SJCRH30 (cell line): ENCODE measurements at places on chromosomes 3 and 15. TPM values are rescaled to one million over a fixed set of nuclear protein-coding genes. Genes with fewer than 3 reads are reported as not detected.

- H3K27me3 ChIP-seq, result no peaks in the 10 kb centered on the region
- no peak for DNase-seq
- H3K27ac ChIP-seq, result no peak overlapping the region
Observed at GRCh38 chr3:179156775-179157174, 8.6 kb downstream of the PIK3CA start.

ERICH6 gene
- not detected in 2 replicates for total RNA-seq

- DNase-seq, result no peak
- no peak overlapping the region for H3K4me3 ChIP-seq
- H3K27me3 ChIP-seq, result no peaks in the 10 kb centered on the region
- H3K36me3 ChIP-seq, result no peaks in the 10 kb centered on the region
- no peaks in the 10 kb centered on the region for H3K4me1 ChIP-seq
- H3K27ac ChIP-seq, result no peak overlapping the region
Observed at GRCh38 chr3:50815844-50816243, 141.1 kb downstream of the DOCK3 start.

- H3K27me3 ChIP-seq, result no peaks in the 10 kb centered on the region
- no peaks in the 10 kb centered on the region for H3K36me3 ChIP-seq
- no peak for DNase-seq
- no peaks in the 10 kb centered on the region for H3K4me1 ChIP-seq
- no peak overlapping the region for H3K4me3 ChIP-seq
- no peak overlapping the region for H3K27ac ChIP-seq
Observed at GRCh38 chr3:135165260-135165659, 370.2 kb downstream of the EPHB1 start.

BTLA gene
- total RNA-seq, result not detected in 2 replicates

ZBTB20 gene
- 5.3 and 7.7 TPM in 2 replicates for total RNA-seq

DNA sequence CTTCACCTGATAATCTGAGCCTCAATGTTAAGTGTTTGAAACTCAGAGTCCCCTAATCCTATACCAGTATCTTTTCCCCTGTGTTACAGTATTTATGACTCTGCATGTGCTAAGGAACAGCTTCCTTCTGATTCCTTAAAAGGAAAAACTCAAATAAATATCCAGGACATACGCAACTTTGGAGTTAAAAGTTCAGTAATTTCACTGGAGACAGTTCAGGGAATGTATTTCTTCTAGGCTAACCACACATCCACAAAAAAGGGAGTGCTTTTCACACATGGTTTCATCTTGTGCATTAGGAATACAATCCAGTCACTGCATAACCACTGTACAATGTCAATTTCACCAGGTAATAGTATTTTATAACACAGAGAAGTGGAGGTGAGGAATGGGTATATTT lies 31.0 kb downstream of the PGBD4 start:
- no peak overlapping the region for H3K4me3 ChIP-seq
- no peaks in the 10 kb centered on the region for H3K4me1 ChIP-seq
- no peak for DNase-seq
- no peaks in the 10 kb centered on the region for H3K36me3 ChIP-seq
- no peak overlapping the region for H3K27ac ChIP-seq

DNA sequence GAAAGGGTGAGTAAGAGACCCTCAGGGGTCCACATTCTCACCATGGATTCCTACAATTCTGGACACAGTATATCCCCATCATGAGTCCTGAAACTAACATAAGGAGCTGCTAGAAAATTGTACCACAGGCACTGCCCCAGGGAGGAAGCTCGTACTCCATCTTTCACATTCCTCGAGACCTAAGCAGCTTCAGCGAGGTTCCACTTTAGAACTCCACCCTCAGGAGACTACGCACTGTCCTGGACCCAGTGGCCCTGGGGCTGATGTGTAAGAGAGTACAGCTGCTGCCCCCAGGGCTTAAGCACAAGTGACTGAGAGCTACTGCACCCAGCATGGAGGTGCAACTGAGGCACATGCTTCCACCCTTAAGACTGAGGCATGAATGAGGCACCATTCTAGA lies 352.5 kb downstream of the ZNF385D start:
- no peak overlapping the region for H3K4me3 ChIP-seq
- peaks cover 5% of the 10 kb centered on the region; the same call in 1 of the 2 replicates for H3K27me3 ChIP-seq
- H3K36me3 ChIP-seq, result no peaks in the 10 kb centered on the region
- no peak overlapping the region for H3K27ac ChIP-seq
- DNase-seq, result no peak
- no peaks in the 10 kb centered on the region for H3K4me1 ChIP-seq

DNA sequence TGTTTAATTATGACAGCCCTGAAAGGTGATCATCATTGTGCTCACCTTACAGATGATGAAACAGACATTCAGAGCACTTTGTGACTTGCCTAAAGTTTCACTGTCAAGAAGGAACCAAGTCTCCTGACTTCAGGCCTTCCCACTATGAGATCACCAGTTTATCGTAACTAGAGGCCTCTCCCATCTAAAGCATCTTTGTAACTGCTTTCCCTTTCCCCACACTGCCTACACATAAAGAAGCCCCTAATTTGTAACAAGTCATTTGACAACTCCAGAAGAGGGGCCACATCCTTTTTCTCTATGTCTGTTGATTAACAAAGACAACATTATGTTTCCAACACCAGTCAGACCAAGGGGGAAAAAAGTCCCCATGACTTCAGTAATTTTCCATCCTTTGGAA lies 1.1 kb downstream of the KLHL6 start:
- no peaks in the 10 kb centered on the region for H3K36me3 ChIP-seq
- no peaks in the 10 kb centered on the region for H3K4me1 ChIP-seq
- no peak overlapping the region for H3K27ac ChIP-seq
- H3K27me3 ChIP-seq, result no peaks in the 10 kb centered on the region
- DNase-seq, result no peak

DNA sequence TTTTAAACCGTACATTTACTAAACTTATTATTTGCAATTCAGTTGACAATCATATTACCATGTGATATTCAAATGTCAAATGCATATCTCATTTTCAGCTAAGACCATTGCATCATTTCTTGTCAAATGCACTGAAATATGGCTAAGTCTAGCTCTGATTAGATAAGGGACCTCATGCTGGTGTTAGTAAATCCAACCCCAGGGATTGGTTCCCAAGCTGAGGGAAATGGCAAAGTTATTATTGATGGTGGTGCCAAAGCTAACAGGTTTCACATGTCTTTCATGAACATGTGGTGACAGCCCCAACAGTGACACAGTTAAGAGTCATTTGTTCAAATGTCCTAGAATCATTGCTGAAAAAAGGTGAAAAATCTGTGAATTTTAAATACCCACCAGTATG lies 641.1 kb downstream of the MECOM start:
- H3K27ac ChIP-seq, result no peak overlapping the region
- no peak for DNase-seq
- no peaks in the 10 kb centered on the region for H3K4me1 ChIP-seq
- H3K36me3 ChIP-seq, result no peaks in the 10 kb centered on the region

- H3K4me1 ChIP-seq, result peaks cover 28% of the 10 kb centered on the region
- H3K27me3 ChIP-seq, result no peaks in the 10 kb centered on the region
- H3K27ac ChIP-seq, result no peak overlapping the region
- H3K36me3 ChIP-seq, result no peaks in the 10 kb centered on the region
- no peak overlapping the region for H3K4me3 ChIP-seq
Observed at GRCh38 chr15:39251413-39252133, 329.3 kb upstream of the THBS1 start.

DNA sequence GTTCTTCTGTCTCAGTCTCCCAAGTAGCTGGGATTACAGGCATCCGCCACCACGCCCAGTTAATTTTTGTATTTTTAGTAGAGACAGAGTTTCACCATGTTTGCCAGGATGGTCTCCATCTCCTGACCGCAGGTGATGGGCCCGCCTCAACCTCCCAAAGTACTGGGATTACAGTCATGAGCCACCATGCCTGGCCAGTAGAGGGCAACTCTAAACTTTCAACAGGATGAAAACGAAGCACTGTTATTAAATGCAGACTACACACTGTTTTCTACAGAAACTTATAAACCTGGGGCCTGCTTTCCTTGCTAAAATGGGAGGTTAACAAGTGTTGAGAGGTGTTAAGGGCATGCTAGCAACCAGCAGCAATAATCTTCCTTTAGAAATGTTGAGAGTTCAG lies 7.6 kb downstream of the ARPC4 start:
- peaks cover 66% of the 10 kb centered on the region for H3K36me3 ChIP-seq
- H3K27ac ChIP-seq, result no peak overlapping the region
- H3K4me3 ChIP-seq, result no peak overlapping the region
- no peaks in the 10 kb centered on the region for H3K4me1 ChIP-seq
- DNase-seq, result no peak
- no peaks in the 10 kb centered on the region for H3K27me3 ChIP-seq

CRYGS gene
- 0.56 and 0.87 TPM in 2 replicates for total RNA-seq

DNA sequence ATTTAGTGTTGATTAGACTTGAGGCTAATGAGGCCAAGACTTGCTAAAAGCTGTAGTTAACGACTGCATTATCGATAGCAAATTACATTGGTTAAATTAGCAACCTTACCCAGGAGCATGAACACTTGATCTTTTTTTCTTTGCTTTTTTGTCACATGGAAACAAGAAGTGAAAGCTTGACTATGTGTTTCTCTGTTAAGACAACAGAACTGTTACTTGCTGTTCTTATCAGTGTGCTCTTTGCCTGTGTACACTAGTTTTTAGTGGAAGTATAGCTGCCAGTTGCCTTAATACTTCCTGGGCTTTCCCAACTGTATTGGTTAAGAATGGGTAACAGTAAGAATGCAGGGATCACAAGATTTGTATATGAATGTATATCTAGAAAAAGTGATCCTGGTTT lies 625.5 kb downstream of the NAALADL2 start:
- no peaks in the 10 kb centered on the region for H3K4me1 ChIP-seq
- DNase-seq, result no peak
- no peaks in the 10 kb centered on the region for H3K27me3 ChIP-seq

- no peak for DNase-seq
- no peaks in the 10 kb centered on the region for H3K27me3 ChIP-seq
- H3K27ac ChIP-seq, result no peak overlapping the region
- no peak overlapping the region for H3K4me3 ChIP-seq
Observed at GRCh38 chr3:25385807-25386460, 42.1 kb upstream of the RARB start.

SLC6A1 gene
- total RNA-seq, result not detected in 2 replicates

- H3K36me3 ChIP-seq, result no peaks in the 10 kb centered on the region
- no peak overlapping the region for H3K4me3 ChIP-seq
- no peak for DNase-seq
- H3K27me3 ChIP-seq, result no peaks in the 10 kb centered on the region
- H3K27ac ChIP-seq, result no peak overlapping the region
- no peaks in the 10 kb centered on the region for H3K4me1 ChIP-seq
Observed at GRCh38 chr3:165440380-165440779, 244.2 kb upstream of the SLITRK3 start.

DNA sequence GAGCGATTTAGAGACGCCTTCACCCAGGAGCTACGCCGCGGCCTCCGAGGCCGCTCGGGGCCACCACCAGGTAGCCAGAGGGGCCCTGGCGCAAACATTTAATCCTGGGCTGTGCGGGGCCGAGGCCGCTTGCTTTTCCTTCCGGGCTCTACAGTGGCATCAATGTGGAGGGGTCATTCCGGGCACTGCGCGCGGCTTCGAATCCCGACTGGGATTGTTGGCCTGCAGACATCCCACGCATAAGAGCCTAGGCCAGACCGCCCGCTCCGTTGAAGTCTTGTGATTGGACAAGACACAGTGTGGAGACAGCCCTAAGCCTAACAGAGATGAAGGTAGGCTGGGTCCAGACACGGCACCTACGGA lies 568 bp upstream of the NCBP2 start:
- peak overlapping the region; percentile 93 for H3K4me3 ChIP-seq
- no peak for DNase-seq
- no peaks in the 10 kb centered on the region for H3K27me3 ChIP-seq
- peaks cover 4% of the 10 kb centered on the region; the same call in 1 of the 2 replicates for H3K4me1 ChIP-seq

- no peak overlapping the region for H3K27ac ChIP-seq
- no peaks in the 10 kb centered on the region for H3K36me3 ChIP-seq
- no peak overlapping the region for H3K4me3 ChIP-seq
- no peaks in the 10 kb centered on the region for H3K27me3 ChIP-seq
Observed at GRCh38 chr3:169836942-169837275, 24.2 kb upstream of the LRRC34 start.

PAQR9 gene
- 0.16 and 0.30 TPM in 2 replicates for total RNA-seq

- no peaks in the 10 kb centered on the region for H3K4me1 ChIP-seq
- H3K27me3 ChIP-seq, result peaks cover 12% of the 10 kb centered on the region; the same call in 1 of the 2 replicates
- H3K36me3 ChIP-seq, result no peaks in the 10 kb centered on the region
- no peak overlapping the region for H3K4me3 ChIP-seq
- no peak for DNase-seq
- H3K27ac ChIP-seq, result no peak overlapping the region
Observed at GRCh38 chr15:68606375-68606774, 27.6 kb downstream of the CORO2B start.

PRKCD gene
- 4.1 and 4.6 TPM in 2 replicates for total RNA-seq

ROBO2 gene
- 14.0 and 14.3 TPM in 2 replicates for total RNA-seq
